ENCODE measurements at places on chromosomes 4 and X.

GRCh38 chr4:169963998-169964397 lies 62.2 kb downstream of the MFAP3L start:
- no peak for DNase-seq

- DNase-seq, result no peak
Measured at GRCh38 chr4:145716200-145716599, 36.3 kb downstream of the C4orf51 start.

GRCh38 chrX:3963980-3964379 lies 250.5 kb upstream of the PRKX start:
- DNase-seq, result no peak

DNA sequence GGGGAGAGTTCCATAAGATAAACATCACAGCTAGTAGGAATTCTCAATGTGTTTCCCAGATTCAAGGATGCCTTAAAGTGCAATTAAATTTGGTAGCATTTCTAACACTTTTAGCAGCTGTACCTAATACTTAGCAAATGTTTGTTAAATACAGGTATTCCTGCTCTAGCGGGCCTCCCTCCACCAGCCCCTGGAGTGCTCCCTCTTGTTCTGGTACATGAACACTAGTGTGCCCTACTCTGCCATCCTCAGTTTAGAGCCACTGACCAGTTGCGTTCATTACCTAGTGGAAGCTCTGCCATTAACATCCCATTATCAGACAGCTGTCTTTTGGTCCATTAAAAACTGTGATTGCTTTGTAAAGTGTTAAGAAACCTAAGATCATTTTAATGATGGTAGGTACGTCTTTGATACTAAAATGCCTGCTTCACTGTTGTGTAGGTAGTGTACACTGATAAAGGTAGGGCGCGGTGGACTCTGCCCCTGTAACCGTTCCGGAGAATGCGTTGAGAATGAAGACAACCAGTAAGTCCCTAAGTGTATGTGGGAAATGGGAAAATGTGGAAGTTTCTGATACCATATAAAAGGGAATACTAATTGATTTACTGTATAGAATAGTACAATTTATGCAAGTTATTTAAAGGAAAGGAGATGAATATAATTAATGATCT lies 21.7 kb downstream of the KIAA0232 start:
- DNase-seq, result no peak

DNA sequence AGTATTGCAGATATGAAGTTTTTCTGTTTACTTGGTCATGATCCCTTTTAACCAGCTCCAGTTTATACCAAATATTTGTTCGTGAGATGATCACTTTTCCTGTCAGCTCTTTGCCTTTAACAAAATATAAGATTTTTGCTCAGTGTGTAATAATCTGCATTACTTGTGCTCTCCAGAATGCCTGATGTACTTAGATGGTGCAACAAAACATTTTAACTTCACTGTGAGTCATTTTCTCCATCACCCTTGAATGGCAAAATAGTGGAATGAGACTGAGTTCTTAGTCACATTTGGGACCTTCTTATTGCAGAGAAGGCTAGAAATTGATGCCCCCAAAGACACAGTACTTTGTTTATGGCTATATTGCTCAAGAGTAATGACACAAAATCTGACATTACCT lies 252.0 kb downstream of the FRMPD4 start:
- DNase-seq, result no peak

GRCh38 chr4:185352741-185353140 lies 43.0 kb downstream of the LRP2BP start:
- no peak for DNase-seq

- no peak for DNase-seq
Measured at GRCh38 chr4:19241895-19242294, 1009.8 kb upstream of the SLIT2 start.

DNA sequence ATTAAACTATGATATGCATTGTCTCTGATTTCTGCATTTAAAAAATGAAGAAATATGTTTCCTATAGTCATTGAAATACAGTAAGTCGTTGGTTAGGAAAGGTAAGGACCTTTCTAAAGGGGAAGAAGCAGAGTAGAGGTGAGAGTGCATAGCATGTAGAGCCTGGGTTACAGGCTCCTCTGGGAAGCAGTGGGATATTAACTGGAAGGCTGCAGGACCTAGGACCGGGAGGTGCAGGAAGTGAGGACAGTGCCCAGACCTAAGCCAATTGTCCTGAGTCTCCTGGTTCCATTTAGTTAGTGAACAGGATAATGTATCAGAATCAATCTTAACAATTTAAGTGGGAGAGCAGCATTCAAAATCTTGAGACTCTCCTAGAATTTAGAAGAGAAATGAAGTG lies 237.1 kb upstream of the NUDT6 start:
- DNase-seq, result no peak

- no peak for DNase-seq
Measured at GRCh38 chr4:102610007-102610406, 108.8 kb downstream of the NFKB1 start.

- DNase-seq, result no peak
Measured at GRCh38 chr4:25654971-25655963, at the start of gene SLC34A2. Gene SLC34A2 (plus strand): TSS chr4:25655851. CDS start chr4:25662501, 6,650 bp downstream.

DNA sequence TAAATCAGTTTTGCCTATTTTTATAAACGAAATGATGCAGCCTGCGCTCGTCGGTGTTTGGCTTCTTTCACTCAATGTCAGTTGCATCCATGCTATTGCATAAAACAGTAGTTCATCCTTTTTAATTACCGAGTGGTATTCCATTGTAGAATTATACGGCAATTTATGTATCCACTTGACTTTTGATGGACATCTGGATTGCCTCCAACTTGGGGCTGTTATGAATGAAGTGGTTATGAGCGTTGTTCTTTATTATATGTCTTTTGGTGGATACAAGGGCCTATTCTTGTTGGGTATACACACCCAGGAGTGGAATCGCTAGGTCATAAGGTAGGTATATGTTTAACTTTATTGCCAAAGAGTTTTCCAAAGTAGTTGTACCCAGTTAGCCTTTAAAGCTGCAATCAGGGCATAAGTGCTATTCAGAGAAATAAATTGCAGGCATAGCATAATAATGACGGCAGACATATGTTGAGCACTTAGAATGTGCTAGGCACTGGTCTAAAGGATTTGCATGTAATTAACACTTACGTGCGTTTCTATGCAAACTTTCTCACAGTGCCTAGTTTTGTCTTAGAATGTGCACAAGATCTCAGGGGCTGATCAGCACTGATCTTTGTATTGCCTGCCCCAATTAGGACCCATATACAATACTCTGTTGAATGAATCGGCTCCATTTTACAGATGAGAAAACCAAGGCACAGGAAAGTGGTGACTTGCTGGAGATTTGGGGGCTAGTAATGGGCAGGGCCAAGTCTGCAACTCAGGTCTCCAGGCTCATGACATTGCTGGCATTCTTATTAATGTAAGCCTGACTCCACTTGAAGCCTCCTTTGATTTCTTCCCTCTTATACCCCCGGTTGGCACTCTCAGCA lies 407.0 kb downstream of the BCOR start:
- DNase-seq, result no peak

DNA sequence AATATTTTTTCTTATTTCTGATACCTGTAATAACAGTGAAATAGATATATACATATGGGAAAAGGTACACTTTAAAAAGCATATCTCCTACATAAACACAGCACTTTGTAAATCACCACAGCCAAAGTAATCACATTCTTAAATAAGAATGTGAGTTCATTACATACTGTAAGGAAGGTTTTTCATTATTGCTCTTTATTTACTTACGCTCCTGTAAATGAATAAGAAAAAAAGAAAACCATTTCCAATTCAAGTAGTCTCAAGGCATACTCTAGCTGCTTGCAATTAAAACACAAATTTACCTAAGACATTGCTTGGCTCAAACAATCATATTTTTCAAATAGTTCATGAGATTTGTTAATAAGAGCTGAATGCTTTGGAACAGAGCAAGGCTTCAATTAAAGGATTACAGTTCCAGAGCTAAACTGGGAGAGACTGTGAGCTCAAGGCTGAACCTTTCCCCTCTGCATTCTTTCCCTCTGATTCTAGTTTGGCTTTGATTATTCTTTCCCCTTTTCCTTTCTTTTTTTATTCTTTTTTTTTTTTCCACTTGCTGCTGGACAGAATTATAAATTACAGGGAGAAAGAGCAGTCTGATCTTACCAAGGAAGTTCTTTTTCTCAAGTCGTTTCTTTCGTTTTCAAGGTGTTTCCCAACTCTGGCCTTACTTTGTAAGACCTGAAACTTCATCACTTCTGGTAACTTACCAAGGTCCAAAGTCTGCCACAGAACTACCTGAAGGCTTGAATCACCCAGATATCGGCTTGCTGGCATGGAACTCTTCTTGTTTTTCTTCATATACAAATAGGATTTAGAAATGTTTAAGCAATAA lies 278.3 kb downstream of the INPP4B start:
- no peak for DNase-seq

GRCh38 chrX:74509989-74510388 lies 88.7 kb downstream of the SLC16A2 start:
- no peak for DNase-seq

DNA sequence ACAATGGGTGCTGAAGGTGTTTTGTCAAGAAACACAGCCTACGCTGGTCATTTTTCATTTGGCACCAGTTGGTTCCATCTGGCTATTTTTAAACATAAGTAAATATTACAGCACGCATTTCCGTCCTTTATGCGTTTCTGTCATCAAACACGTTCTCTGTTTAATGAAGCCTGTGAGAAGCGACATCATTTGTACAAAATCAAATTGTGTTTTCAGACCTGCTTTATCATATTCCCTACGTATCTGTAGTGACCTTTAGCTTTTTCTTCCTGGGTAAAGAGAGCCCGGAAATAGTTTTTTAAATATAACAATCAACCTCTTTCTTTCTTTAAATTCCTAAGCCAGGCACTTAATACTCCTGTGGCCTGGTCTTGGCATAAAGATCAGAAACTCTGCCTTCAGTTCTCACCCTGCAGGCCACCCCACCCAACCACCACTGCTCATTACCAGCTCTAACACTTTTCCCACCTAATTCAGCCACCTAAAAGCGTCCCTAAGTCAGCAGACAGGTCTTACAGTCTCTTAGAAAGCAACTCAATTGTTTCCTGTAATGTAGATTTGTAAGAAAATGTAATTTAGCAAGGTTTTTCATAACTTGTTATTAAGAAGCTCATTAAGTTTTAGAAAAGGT lies 30.4 kb downstream of the ACSL1 start:
- DNase-seq, result no peak

DNA sequence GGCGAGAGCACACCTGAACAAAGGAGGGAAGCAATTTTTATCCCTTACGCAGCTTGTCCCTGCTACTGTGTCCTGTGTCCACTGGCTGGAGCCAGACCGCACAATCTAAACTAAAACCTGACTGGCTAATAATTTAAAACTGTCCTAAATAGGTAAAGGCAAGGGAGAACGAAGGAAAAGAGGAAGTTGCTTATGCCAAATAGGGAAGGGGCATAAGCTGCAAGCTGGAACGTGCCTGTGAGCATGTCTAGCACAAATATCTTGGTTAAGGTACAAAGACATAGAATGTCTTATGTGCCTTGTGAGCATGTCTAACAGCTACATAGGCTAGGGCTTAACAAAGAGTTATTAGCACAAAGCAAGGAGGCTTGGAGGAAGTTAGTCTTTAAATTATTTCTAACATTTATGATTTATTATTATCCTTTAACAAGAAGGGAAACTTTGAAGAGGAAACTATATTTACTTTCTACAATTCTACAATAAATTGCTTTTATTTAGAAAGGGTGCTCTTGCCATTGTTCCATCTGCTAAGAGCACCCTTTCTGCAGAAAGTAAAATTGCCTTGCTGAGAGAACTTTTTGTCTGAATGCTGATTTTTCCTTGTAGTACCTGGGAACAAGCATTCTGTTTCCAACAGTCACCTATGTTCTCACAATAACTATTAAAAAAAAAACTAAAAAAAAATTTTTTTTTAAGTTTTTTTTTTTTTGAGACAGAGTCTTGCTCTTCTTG lies 80.6 kb upstream of the CBR4 start:
- no peak for DNase-seq

DNA sequence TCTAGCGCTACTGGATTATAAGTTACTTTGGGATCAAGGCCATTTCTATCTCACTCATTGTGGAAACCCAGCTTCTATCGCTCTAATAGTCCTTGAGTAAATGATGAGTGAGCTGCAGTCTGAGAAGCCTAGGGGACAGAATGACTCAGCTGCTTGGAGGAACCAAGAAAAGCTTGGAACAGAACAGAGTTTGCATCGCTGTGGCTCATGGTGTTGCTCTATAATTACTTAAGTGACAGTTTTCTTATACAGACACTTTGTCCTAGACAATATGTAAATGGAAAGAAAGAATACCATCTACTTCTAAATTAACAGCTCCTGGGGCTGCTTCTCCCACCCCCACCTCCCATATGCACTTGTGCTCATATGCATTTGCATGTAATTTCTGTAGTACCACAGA lies 156.9 kb downstream of the SLIT2 start:
- DNase-seq, result no peak

DNA sequence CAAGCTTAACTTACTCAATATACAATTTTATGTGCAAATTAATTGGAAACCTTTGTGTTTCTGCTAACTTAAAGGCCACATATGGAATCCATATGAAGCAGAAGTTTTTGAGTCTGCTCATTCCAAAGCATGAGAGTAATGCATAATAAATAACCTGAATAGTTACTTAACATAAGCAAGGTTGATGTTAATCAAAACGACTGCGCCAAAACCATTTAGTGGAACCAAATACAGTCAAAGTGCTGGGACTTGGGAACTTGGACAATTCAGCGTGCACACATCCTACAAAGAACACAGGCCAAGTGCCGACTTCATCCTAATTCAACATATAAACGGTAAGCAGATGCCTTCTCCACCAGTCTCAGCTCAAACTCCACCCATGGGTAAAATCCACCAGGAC lies 17.0 kb downstream of the TSPAN5 start:
- no peak for DNase-seq

GRCh38 chrX:124028182-124028581 lies 66.7 kb downstream of the STAG2 start:
- DNase-seq, result no peak

DNA sequence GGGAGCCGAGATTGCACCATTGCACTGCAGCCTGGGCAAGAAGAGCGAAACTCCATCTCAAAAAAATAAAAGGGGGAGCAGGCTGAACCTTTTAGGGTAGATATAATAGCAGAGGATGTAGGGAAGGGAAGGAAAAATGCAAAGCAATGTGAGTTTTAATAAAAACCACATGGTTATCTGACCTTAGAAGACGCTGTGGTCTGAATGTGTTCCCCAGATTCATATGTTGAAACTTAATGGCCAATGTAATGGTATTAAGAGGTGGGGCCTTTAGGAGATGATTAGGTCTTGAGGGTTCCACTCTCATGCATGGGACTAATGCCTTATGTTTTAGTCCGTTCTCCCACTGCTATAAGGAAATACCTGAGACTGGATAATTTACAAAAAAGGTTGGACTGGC lies 114.1 kb upstream of the STX18 start:
- no peak for DNase-seq

DNA sequence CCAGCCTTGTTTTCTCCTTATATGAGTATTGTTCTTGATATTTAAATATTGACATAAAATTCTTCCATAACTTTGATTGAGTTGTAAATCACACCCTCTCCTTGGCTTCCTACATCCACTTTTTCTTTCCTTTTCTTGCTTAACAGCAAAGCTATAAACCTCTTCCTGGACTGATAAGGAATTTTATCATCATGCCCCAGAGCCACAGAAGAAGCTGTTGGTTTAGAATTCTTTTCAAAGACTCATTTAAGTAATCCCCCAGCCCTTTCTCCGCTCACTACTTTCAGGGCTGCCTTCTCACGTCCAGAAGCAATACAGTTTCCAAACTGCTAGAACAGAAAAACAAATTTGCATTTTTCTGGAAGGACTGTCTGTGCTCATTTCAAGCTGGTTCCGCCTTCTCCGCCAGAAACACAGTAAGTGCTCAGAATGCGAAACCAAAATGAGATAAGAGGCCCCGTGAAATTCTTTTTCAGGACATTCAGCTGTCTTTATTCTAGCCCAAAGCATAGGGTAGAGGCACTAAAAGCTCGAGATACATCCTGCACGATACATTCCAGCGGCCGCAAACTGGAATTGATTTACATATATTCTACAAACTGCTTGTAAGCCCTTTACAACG lies 849 bp downstream of the MID1 start:
- no peak for DNase-seq

Data from CD4-positive, alpha-beta T cell treated with Interleukin-4 for 1 hour (primary cell).